ENCODE measurements at places on chromosomes 5 and 9.

GRCh38 chr5:171647904-171648260, 137.7 kb upstream of the SMIM23 start:
- no peak for DNase-seq

GRCh38 chr9:133130685-133131244, 9.7 kb upstream of the RALGDS start:
- no peak for DNase-seq

DNA sequence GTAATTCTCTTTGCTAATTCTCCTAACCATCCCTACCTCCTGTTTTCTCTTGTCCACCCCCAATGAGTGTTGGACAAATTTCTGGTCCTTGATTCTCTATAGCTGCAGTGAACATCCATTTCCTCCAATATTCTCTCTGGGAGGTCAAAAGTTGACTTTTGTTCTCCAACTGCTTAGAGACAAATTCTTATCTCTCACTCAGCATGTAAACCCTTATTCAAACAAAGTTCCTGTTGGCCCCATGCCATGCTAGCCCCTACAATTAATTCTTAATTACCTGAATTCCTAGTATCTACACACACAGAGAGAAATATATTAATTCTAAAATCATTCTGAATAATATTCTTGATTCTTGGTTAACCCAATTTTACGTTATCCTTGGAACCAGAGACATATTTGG, 472.9 kb upstream of the ACTBL2 start:
- DNase-seq = no peak

DNA sequence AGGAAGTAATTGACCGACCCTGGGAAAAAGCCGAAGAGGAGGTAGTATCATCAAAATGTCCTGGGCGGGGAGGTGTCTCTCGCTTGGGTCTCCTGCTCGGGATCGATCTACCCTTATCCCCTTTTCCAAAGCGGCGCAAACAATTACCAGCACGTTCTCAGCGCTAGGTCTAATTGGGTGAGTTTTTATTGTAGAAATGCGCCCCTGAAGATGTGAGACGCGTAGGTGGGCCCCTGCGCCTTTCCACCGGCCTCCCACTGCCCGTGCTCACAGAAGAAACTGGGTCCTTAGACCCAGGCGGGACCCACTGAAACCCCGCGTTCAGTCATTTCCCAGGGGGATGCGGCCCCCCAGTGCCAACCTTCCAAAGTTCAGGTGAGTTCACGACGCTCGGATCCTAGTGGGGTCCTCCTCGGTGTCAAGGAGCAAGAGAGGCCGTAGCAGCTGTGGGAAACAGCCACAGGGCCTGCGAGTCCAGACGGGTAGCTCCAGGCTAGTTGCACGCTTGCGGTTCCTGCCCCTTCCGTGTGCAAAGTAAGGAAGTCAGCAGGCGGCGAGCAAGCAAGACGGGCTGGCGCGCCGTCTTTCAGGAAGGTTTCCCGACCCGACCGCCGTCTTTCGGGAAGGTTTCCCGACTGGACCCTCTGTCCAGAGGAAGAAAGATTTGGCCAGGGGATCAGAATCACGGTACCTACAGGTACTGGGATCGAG, 1.5 kb downstream of the SMIM32 start:
- DNase-seq = peak; percentile 63

DNA sequence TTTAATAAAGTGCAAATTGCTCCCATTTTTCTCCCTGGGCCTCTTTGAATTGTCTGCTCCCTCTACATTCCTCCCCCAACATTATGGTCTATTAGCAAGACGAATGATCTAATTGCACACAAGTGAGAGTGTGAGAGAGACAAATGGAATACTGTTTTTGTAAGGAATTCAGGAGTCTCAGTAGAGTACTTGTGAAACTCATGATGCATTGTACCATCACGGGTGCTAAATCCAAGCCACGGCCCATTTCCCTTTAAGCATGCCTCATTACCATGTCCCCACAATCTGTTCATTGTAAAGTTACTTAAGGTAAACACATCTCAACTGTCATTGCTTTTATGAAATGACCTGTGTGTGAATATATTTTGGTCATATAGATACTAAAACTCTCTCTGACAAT, 62.8 kb downstream of the CD180 start:
- no peak for DNase-seq

DNA sequence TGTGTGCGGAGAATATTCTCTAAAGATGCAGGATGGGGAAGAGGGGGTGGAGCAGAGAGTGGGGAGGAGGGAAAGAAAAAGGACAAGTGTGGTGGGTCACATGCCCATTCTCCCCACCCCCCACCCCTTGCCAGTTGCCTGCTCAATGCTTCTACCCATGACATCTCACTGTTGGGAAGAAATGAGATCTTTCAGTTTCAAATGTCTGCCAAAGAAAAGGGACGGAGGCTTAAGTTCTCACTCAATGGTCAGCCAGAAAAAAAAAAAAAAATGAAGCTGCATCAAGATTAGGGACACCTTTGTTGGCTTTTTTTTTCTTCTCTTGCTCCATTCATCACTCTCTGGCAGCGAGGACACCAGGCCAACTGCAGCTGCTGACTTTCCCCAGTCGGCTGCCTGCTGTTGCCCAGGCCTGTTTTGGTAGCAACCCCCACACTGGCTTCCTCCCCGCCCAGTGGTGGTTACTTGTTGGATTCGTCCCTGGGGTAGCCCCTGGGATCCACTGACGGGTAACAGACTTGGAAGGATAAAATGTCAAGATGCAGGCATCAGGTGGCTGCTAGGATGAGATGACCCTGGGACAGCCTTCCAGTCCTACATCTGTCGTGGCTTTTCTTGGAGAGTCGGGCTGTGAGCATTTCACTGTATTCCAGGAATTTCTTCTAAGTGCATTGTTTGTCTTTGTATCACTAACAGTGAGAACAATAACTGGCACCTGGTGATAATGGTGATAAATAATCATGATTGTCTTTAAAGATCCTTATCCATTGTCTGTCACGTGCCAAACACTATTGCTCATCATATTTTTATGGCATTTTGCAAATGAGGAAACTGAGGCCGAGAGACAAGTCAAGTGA, 9.1 kb downstream of the WWC1 start:
- no peak for DNase-seq

- no peak for DNase-seq
Measured at GRCh38 chr5:117645400-117645799, 1070.8 kb upstream of the SEMA6A start.

DNA sequence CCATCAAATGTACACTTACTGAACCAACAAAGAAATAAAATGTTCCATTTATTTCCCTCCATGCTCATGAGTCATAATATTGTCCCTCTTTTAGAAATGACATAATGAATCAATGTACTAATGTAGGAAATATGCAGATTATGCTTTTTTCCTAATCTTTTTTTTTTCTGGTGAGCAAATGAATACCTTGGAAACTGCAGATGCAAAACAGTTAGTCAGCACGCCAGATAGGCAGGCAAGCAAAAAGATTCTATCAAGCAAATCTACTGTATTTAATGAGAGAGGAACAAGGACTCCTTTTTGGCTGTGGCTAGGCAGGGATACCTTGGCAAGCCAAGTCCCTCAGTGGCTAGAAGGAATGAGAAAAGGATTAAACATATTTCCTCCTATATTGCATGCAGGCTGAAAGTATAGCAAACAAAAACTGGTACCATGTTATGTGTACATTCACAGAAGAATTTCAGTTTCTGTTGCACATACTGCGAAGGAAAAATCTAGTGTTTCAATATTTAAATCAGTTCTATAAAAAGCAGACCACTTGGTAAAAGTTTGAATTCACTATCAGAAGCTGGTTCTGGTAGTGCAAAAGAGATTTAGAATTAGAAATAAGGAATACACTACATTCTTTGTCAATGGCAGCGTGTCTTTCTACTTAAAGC, 605.4 kb downstream of the TLE1 start:
- DNase-seq = no peak

DNA sequence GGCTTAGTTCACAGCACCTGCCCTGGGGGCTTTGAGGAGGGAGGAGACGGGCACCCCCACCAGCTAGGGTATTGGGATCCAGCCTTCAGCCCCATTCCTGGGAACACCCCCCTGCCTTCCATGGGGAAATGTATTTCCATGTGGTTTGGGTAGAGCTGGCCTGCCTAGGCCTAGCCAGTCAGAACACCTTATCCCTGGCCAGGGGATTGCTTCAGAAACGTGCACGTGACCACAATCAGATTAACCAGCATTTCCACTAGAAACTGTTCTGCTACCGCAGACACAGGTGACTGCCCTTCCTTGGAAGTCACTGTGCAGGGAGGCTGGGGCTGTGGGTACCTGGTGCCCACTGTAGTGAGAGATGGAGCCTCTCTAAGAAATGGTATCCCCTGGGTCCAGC, 14.0 kb downstream of the BBLN start:
- no peak for DNase-seq

- DNase-seq = no peak
Measured at GRCh38 chr5:121937762-121938161, 24.0 kb upstream of the SRFBP1 start.

- DNase-seq = no peak
Measured at GRCh38 chr9:85431339-85432102, 310.2 kb downstream of the AGTPBP1 start.

DNA sequence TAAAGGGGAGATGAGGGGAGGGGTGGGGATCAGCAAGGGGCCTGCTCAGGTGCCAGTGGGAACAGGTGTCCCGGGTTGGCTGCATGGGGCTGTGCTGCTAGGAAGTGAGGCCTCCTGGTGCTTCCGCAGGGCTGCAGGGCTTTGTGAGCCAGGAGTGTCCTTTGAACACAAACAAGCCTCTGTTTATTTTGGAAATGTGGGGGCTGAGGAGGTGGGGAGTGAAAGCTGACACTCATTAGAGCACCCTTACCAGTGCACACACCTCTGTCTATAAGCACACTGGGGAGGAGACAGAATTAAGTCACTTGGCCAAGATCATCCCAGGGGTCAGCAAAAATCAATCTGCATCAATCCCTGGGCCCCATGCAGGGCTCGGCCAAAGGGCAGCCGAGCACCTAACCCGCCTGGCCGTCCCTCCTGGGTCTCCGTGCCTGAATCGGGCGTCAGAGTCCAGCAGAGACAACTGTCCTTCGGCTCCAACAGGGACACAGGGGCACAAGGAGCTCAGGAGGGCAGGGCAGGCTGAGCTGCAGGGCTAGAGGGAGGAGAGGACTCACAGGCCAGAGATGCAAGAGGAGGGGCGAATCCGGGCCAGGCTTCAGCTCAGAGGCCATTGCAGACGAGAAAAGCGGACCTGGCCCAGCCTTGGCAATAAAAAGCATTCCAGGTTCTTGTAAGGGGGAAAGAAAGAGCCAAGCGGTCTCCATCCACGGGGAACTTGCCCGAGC, 99.8 kb downstream of the VAV2 start:
- no peak for DNase-seq

DNA sequence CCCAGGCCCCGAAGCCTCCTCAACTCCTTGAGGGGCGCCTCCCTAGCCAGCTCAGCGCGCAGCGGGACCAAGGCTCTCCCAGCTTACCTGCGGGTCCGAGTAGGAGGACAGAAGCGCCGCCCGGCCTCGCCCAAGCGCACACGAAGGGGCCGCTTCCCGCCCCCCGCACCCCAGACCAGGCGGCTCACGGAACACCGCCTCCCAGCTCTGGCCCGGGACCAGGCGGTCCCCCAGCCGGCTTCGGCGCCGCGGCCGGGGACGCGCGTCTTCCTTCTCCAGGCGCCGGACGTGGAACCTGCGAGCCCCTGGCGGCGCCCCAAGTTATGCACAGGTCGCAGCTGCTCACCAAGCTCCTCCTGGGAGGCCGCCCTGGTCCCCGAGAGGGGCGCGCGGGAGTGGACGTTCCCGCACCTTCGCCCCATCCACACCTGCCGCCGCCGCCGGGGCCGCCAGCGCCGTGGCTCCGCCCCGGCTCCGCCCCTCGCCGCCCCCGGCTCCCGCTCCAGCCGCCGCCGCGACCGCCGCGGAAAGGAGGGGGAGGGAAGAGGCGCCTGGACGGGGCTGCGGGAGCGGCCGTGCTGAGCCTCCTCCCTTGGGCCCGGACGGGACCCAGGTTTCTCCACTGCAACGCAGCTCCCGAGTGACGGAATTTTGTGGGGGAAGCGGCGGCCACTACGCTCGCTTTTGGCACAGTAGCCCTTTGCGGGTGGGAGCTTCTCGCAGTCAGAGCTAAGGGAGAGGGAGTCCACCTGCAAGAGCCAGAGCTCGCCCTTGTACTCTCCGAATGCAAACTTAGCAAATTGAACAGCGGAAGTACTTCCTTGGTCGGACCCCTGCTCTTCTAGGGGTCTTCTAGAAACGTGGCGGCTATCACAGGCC, 77.5 kb upstream of the IFNE start:
- DNase-seq = no peak

GRCh38 chr5:128143911-128144310, 60.3 kb downstream of the SLC12A2 start:
- DNase-seq = no peak

DNA sequence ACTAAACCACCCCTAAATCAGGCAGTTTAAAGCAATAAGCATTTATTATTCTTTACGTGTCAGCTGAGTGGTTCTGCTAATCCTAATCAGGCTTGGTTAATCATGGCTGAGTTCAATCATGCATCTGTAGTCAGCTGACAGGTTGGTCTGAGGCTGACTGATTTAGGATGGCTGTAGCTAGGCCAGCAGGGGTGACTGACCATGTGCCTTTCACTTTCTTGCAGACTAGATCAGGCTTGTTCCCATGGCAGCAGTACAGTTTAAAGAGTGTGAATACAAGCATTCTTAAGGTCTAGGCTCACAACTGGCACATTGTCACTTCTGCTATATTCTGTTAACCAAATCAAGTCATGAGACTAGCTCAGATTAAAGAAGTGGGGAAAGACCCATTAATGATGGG, 16.1 kb upstream of the MPDZ start:
- DNase-seq = no peak

- no peak for DNase-seq
Measured at GRCh38 chr5:138037907-138038633, 5.2 kb upstream of the FAM13B start.

DNA sequence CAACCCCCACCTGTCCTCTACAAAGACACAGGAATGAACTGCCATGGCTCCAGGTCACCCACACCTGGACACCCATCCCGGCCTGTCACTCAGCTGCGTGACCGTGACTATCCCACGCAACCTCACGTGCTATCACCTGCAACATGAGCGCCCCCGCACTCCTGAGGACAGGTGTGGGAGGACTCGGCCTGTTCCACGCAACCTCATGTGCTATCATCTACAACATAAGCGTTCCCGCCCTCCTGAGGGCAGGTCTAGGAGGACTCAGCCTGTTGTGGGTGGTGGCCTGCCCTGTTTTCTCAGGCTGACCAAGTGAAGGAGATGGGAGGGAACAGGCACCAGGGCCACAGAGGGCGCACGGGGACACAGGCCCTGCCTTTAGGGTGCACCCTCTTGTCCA, 4.1 kb downstream of the QSOX2 start:
- no peak for DNase-seq

DNA sequence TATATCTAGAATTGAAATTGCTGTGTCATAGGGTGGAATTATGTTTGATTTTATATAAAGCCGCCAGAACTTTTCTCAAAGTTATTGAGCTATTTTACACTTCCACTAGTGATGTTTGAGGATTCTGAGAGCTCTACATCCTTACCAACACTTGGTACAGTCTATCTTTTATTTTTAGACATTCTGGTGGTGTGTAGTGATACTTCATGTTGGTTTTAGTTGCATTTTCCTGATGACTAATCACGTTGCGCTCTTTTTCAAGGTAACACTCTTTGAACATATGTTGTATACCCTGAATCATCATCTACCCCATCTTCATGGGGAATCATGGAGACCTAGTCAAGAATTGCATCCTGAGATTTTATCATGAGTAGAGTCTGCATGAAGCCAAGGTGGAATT, 141.7 kb downstream of the NXNL2 start:
- no peak for DNase-seq
